Activated gamma-delta T cell treated with anti-CD3 and anti-CD28 coated beads, Interleukin-2, amount 50 U/mL, for 16 hours (primary cell): ENCODE measurements at places on chromosomes 5 and 9.

DNA sequence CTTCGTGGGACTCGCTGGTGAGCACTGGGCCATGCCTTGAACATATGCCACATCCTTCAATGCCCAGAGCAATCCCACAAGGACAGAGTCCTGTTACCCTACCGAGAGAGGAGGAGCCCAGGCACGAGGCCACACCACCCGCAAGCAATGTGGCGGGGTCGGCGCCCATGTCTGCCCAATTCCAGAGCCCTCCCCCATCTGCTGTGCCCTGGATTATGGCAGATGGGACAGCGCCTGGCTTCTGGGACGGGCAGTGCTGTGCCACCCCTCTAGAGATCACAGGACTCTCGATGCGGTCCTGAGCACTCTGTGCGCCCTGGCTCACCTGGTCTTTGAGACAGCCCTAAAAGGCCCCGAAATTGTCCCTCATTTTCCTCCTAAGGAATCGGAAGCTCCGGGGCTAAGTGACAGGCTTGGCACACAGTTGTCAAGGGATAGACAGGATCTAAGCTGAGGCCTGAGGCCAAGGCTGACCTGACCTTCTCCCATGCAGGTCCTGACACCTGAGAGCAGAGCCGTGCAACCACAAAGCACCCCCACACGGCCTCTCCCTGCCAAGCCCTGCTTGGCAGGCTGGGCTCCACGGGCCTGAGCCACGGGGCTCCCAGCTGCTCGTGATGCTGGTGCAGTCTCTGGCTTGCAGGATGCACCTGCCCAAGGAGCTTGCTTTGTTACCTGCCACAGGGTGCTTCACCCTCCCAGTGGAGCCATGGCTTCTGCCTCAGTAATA lies 48.8 kb downstream of the PRRT1B start:
- no peak for DNase-seq

- DNase-seq = no peak
Measured at GRCh38 chr5:121667292-121667691, 184.4 kb upstream of the FTMT start.

GRCh38 chr9:110447476-110447875 lies 109.8 kb upstream of the TXNDC8 start:
- no peak for DNase-seq

DNA sequence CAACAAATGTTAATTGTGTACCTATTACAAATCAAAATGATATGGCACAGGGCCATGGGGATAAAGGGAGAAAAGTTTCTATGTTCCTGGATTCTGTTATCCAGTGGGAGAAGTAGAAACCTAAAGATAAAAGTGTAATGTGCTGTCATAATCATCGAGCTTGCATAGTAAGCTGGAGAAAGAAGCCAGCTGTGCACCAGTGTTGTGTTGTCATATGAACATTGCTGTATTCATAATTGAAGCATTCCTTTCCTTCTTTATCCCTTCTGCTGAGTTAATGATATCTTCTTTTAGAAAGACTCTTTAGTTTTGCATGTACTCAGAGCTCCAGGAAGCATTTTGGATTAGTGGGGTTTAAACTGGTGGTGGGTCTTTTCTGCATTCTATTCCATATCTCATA lies 39.5 kb downstream of the NTRK2 start:
- DNase-seq = no peak

DNA sequence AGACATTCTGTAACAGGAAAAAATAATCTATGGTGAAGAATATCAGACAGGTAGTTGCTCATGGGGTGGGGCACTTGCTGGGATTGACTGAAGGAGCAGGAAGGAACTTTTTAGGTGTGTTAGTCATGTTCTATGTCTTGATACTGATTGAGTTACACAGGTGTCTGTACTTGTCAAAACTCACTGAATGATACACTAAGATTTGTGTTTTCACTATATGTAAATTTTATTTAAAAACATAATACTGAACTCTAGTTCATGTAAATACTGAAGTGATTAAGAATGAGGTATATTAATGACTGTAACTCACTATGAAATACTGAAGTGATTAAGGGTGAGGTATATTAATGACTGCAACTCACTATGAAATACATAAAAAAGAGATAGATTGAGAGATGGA lies 28.5 kb downstream of the IL6ST start:
- no peak for DNase-seq

GRCh38 chr5:107900721-107901120 lies 230.0 kb upstream of the EFNA5 start:
- no peak for DNase-seq

DNA sequence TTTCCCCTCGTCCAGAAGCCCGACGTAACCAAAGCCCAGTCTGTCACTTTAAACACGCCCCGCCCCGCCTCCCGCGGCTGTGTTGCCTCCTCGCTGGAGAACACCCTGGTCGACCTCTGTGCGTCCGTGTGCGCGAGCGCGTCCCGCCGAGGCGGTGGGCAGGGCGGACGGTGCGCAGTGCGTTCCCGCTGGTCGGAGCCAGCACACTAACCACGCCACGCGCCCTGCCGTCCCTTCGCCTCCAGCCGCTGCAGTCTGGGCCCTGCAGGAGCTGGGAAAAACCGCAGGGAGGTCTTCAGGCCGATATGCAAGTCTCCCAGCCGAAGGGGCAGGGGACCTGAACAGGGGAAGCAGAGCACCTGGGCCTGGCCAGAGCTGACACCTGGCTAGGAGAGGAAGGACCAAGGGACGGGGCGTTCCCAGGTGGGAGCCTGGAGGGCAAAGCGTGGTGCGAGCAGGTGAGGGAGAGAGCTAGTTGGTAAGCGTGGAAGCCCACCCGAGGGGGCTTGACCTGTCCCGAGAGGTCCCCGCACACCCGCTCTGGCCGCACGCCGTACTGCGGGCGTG lies 1.3 kb upstream of the PHPT1 start:
- DNase-seq = peak; percentile 59

DNA sequence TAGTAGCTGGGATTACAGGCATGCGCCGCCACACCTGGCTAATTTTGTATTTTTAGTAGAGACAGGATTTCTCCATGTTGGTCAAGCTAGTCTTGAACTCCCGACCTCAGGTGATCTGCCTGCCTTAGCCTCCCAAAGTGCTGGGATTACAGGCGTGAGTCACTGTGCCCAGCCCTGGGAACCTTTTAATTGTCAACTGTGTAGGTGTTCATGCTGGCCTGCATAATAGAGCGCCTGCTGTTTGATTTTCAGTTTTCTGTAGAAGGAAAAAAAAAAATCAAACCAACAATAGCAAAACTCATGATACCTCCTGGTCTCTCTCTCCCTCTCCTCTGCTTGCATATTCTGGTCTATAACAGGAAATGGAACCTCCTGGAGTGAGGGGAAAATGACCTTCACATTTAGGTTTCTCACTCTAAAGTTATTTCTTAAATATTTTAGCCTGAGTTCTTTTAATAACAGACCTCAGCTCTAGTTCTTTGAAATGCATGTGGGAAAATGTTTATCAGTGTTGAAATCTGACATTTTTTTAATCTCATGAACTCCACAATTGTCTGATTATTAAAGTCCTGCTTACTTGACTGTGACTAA lies 51.7 kb downstream of the EXOSC2 start:
- no peak for DNase-seq

DNA sequence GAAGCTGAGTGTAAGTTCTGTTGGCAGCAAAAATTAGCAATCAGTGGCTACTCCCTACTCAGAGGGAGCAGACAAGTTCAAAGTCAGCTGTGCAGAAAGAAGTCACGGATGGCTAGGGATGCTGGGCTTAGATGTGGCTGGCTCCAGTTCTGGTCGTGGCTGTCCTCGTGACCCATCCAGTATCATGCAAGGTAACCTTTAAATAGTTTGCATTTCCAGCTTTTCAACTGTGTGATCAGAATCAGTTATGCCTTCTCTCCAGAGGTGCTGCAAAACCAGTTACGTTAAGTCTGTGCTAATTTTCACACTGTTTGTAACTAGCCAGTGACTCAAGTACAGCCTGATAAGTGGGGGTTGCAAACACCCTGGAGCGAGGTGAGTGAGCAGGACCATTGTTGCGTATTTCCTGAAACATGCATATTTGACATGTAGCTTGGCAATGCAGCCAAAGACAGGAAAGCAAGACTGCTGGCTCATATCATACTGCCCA lies 302.4 kb downstream of the ATPSCKMT start:
- no peak for DNase-seq

DNA sequence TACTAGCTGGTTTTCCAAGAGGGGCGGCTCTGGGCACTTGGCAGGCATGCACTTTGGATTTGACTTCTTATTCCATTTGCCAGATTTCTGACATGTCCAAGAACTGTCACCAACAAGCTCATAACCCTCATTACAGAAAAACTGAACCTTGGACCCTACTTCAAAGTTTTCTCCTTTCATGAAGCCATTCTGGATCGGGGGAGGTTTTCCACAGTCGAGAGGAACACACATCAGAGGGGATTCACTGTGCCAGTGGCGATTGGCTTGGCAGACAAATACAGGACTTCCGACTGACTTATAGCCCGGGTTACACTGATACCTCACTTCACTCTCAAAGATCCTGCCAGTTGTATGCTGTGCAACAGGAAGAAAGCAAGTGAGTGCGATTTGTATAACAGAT lies 70.9 kb upstream of the TXNDC8 start:
- no peak for DNase-seq

- no peak for DNase-seq
Measured at GRCh38 chr9:96279932-96280331, 22.0 kb downstream of the HSD17B3 start.

- no peak for DNase-seq
Measured at GRCh38 chr5:179906795-179907555, 722 bp downstream of the TBC1D9B start.

DNA sequence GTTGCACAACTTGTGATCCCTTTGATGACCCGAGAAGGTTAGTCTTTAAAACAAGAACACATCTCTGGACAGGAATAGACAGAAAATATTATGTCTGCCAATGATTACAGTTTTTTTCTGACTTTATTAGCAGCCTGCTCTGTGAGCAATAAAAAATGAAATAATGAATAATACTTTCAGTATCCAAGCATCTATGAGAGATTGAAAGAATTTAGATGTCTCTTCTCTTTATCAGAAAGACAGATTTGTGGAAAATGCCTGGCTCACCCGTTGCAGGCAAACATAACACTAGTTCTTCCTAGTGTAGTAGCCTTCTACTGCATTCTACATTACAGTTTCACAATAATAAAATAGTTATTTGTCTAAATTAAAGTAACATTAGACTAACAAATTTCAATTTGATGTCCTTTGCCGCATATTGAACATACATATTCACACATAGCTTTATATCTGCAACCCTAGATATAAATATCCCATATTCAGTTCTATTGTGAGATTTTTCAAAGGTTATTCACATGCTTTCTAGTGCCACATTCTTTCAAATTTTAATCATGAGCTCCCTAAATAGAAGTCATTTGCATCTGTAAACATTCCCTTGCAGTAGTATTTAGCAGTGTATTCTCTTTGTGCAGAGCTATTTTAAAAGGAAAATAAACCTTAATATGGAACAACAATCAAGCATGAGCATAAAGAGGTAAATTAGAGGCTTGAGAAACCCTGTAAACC lies 267.3 kb downstream of the EFNA5 start:
- DNase-seq = no peak
